CD4-positive, alpha-beta T cell (primary cell): ENCODE measurements at places on chromosomes 1 and 21.

DNA sequence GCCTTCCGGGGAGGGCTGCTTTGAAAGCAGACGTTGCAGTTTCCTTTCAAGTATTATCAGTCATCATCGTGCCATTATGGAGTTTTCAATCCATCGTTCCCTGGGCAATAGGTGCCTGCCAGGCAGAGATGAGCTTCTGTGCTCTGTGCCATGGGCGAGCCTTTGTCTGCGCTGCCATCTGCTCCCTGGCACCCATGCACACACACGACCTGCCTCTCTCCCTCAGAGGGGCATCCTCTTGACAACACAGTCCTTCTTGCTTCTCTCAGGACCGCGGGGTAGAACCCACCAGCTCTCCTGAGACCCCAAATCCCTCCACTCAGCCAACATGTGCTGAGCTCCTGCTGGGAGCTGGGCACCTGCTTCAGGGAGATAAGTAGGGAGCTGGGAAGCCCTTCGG, 149.3 kb downstream of the HMGB4 start:
- DNase-seq = no peak

GRCh38 chr1:93659822-93660503, 21.7 kb downstream of the BCAR3 start:
- DNase-seq = no peak

- DNase-seq = no peak
Observed at GRCh38 chr1:181548497-181548896, 65.2 kb downstream of the CACNA1E start.

GRCh38 chr21:45453308-45453950, 48.5 kb downstream of the COL18A1 start:
- no peak for DNase-seq

- DNase-seq = no peak
Observed at GRCh38 chr1:79322511-79323027, 316.0 kb upstream of the ADGRL4 start.

- DNase-seq = no peak
Observed at GRCh38 chr21:18951271-18952038, 547.9 kb upstream of the TMPRSS15 start.

DNA sequence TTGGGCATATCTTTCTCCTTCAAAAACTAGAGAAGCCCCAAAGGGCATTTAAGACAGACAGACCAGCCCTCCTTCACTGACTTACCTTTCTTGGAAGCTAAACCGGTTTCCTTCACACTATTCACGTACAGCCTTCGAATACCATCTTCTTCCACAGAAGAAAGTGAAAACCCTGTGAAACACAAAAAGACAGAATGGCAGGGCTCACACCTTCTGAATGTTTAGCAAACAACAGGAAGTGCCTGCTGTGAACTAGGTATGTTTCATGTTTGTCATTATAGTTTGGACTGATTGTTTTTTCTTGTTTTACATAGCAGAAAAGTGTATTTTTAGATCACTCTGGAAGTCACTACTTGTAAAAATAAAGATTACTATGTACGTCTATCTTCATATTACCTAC, 148.6 kb upstream of the KRTAP19-8 start:
- peak; percentile 58 for DNase-seq

DNA sequence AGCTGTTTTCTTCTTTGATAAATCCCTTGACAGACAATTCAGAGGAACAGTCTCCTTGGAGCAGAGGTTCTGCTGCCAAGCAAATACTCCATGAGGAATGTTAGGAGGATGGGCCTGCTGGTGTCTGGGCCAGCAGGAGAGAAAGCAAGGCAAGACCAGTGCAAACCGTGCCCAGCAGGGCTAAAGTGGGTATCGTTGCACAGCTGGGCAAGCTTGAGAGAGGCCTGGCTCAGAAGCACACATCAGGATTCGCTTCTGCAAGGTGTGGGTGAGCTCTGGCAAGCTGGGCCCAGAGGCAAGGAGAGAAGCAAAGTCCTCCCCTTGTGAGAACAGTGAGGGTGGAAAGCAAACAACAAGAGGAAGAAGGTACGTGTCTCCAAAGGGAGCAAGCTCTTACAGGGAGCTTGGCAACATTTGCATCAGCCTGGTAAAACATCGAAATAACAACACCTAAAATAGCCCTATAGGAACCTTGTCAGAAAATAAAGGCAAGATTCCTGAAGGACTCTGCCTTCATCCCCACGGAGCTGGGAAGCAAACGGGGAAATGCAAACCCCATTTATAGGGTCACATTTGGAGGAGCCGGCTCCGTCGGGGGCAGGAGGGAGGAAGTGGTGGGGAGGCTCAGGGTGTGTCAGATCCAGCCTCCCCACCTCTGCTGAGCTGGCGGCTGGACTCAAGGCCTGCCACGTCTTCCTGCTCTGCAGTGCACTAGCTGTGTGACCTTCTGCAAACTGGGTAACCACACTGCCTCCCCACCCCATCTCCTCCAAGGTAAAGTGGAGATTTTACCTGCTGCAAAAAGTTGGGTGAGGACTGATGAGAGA, 62.3 kb upstream of the HIVEP3 start:
- no peak for DNase-seq

DNA sequence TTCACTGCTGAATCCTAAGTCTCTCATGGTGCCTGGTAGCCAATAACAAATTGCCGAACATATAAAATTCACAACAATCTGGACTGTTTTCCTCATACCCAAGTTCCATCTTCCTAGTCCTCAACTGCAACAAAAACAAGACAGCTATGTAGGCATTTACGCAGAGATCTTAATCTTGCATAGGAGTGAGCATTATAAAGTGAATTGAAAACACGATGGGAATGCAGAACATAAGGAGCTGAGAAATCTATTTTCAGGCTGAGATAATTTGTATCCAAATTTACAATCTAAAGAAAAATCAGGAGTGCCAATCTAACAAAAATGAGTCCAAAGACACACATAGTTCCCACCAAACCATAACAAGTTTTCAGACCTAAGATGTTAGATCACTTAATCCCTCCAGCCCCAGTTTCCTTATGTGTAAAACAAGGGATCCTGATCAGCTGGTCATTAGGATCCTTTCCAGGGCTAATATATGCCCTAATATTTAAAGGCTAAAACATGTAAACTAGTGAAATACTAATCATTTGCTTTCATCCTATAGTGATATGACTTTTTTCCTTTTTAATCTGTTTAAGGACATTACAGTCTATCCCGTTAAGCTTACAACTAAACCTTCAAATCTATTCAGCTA, 1.9 kb downstream of the SLC16A1 start:
- no peak for DNase-seq

DNA sequence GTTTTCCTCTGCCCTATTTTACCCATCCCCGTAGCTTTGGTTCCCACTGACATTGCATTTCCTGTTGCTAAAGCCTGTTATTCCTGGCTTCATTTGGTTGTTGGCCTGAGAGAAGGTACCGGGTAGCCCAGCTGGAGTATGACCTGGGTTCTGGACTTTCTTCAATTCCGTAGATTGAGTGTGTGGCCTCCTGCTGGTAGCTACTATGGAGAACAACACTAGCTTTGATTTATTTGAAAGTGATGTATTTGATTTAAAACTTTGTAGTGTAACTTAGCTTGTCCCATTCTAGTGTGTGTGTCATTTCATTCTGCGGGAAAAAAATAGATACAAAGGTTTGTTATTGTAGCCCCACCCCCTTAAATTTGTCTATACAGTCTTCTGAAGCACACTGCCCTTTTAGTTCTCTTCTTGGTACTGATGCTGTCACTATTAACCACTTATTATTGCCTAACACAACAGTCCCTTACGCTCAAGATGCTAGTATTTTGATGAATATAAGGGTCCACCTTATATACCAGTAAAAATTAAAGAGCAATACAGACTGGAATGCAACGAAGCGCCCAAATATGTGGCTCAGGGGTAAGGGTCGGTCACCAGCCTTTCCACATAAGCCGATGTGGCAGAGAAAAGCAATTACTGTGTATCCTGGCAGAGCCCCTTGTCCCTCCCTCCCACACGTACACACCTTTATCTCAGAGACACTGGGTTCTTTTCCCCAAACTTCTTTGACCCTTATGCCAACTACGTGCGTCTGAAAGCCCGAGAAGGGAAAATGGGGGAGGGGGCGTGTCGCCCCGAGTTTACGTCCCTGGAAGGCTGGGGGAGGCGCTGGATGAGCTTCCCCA, 643 bp upstream of the MOV10 start:
- DNase-seq = no peak

GRCh38 chr1:212162635-212163034, 122.6 kb upstream of the PPP2R5A start:
- no peak for DNase-seq

DNA sequence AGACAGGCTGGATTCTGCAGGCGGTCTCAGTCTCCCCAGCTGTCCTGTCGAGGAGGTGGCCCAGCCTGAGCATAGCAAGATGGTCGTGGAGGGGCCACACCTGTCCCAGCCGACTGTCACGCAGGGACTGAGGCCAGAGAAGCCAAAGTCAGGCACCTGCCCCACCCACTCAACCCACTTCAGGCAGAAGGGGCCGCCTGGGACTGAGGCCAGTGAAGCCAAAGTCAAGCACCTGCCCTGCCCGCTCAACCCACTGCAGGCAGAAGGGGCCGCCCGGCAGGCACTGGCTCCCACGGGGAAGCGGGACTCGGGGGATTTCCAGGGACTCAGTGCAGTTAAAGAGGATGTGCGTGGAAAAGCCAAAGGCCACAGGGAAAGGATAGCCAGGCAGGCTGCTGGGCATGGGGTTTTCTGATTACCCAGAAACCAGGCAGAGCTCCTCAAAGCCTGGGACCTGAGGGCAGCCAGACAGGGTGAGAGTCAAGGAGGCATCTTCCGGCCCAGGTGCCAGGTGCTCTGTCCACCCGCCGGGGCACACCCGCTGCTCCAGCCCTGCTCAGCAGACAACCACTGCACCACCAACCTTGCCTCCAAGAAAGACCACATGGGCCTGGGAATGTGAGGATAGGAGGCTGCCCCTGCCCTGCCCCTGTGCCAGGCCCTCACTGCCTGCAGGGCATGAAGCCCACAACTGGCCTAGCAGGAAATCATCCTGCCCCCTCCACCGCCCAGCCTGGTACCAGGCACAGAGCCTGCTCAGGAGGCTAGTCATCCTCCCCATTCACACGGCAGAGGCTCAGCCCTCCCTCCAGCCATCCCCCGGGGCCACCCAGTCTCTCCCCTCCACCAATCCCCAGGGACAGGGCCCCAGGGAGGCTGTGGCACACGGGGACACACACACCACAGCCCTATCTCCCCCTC, 41.0 kb downstream of the MEGF6 start:
- DNase-seq = no peak

- DNase-seq = no peak
Observed at GRCh38 chr1:243930822-243931671, 81.0 kb upstream of the AKT3 start.

DNA sequence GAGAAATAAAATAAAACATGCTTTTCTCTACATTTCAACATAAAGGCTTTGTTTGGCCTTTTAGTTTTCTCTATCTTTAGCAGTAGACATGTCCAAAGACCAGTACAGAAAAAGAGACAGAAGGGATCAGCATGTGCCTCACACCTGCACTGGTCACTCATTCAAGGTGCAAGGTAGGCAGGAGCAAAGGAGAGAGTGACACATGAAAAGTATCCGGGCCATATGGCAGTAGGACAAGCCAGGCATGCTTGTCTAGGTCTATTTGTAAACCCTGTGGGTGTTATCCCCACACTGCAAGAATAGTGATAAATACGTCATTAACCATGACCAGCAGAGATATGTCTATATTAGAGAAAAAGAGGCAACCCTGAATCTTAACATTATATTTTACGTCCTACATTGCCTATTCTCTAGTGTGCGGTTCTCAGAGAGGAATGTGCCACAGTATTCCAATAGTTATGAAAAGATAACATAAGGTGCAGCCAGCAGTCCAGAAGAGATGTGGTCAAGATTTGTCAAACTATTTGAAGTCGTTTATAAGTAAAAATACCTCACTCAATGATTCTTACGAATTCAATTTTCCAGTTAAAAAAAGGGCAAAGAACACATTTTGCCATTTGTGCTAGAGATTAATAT, 32.1 kb downstream of the PRRX1 start:
- no peak for DNase-seq

- no peak for DNase-seq
Observed at GRCh38 chr1:156122519-156123355, 8.2 kb downstream of the LMNA start.

DNA sequence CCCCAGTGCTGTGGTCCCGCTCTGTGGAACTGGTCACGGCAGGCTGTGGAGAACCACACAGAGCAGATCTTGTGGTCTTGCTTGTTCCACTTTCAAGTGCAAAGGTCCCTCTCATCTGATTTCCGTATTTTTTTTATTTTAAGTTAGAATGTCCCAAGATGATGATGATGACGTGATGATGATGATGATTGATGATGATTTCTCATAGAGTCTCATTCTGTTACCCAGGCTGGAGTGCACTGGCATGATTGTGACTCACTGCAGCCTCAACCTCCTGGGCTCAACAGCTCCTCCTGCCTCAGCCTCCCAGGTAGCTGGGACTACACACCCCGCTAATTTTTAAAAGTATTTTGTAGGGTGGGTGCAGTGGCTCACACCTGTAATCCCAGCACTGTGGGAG, 12.2 kb downstream of the EVA1C start:
- no peak for DNase-seq

GRCh38 chr1:241550318-241550717, 18.1 kb downstream of the KMO start:
- DNase-seq = no peak

DNA sequence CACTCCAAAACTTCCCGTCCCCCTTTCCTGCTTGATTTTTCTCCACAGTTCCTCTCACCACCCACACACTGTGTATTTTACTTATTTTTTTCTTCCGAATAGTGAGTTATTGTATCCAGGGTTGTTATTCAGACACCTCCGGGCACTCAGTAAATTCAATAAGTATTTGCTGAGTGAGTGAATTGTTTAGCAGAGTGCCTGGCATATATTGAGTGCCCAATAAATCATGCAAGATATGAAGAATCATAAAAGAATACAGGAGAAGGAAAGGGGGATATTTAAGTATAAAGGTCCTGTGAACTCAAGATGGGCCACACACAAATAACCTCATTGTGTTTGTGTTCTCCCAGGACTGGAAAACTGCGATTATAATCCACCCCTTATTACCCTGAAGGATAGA, 139.9 kb downstream of the GALNT2 start:
- no peak for DNase-seq

GRCh38 chr1:50183378-50184133, 74.8 kb downstream of the ELAVL4 start:
- no peak for DNase-seq

- DNase-seq = no peak
Observed at GRCh38 chr21:14519000-14519399, 27.1 kb downstream of the SAMSN1 start.

- DNase-seq = no peak
Observed at GRCh38 chr1:219441884-219442283, 171.0 kb downstream of the ZC3H11B start.

- no peak for DNase-seq
Observed at GRCh38 chr1:224482619-224483018, 48.0 kb upstream of the WDR26 start.

- DNase-seq = no peak
Observed at GRCh38 chr1:39754906-39755504, 16.1 kb downstream of the OXCT2 start.

GRCh38 chr1:23555986-23556634, 3.2 kb downstream of the ID3 start:
- DNase-seq = no peak

- DNase-seq = no peak
Observed at GRCh38 chr1:206963740-206964139, 6.5 kb downstream of the FCAMR start.

GRCh38 chr1:22105611-22106207, 37.2 kb downstream of the WNT4 start:
- no peak for DNase-seq
